ENCODE measurements at places on chromosomes 2 and 18.

GRCh38 chr2:234298918-234299317 is 198.0 kb downstream of the ARL4C start:
- no peak for DNase-seq

DNA sequence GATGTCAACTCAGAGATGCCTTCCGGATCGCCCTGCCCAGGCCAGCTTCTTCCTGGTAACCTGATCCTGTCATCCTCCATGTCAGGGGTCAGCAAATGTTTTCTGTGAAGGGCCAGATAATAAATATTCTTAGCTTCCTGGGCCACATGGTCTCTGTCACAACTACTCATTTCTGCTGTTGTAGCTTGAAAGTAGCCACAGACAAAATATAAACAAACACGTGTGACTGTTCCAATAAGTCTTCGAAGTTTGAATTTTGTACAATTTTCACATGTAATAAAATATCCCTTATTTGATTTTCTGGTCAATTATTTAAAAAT is 35.8 kb downstream of the ANXA4 start:
- no peak for DNase-seq

- no peak for DNase-seq
Measured at GRCh38 chr2:45595721-45596435, 15.2 kb downstream of the SRBD1 start.

- DNase-seq: no peak
Measured at GRCh38 chr2:33735096-33735495, 136.0 kb upstream of the FAM98A start.

DNA sequence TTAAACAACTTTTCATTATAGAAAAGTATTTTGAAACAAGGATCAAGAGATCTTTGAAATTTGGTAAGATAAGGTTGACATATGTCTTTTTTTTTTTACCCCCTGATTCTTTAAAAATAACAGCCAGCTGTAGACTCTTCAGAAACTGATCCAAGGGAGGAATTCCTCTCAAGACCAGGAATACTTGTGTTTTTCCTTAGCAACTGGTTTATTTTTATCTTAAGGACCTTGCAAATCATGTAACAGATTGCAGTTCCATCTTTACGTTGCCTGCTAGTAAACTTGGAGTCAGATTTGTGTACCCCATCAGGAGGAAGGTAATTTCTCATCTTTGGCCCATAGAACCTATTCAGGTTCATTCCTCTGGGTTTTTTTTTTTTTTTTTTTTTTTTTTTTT is 71.6 kb downstream of the BOLA3 start:
- no peak for DNase-seq

GRCh38 chr18:72063001-72063400 is 481.1 kb downstream of the CBLN2 start:
- no peak for DNase-seq

DNA sequence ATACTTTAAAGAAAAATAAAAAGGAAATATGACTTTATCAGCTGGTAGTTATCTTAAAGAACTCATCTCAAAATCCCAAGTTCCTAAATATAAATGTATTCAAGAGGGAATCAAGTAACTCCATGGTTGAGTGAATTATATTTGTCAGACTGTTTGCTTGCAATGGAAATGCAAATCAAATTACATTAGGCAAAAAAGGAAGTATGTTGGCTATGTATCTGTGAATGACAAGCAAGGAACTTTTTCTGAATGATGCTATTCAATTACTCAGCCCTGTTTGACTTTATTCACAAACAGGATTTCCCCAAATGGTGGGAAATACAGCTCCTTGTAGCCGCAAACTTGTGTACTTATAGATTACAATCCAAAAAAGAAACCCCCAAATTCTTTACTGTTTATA is 309.1 kb downstream of the ARL6IP6 start:
- no peak for DNase-seq

DNA sequence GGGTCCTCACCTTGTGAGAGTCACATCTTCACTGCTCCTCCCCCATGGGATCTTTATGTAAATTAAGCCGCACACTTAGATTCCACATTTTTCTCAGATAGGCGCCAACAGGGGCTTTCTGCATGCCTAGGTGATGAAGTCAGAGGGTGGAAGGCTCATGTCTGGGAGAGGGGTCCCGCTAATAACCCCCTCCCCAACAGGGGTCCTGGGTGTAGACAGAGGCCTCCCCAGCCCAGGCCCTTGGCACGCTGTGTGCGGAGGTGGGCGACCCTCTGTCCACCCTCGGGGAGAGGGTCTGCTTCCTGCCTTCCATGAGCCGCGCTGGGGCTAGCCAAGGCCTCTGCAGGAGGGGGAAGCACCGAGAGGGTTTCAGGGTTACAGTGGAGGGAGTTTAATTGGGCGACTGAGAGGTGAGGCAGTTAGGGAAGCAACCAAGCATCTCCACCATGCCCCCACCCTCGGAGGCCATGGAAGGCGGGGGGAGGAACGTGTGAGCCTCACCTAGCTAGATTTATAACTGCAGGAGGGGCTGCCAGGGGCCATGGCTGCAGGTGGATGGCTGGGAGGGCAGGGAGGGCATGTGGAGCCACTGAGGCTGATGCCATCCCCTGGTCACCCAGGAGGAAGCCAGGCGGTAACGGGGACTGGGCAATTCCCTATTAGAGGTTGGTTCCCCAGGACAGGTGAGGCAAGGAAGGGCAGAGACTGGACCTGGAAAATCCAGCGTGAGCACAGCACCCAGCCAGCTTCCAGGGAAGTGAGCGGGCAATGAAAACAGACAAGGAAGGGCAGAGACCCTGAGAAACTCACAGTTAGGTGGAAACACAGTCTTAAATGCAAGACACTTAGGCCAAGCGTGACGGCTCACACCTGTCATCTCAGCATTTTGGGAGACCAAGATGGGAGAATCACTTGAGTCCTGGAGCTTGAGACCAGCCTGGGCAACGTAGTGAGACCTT is 7.7 kb upstream of the PXDN start:
- DNase-seq: no peak

GRCh38 chr2:36406296-36406695 is 50.7 kb downstream of the CRIM1 start:
- no peak for DNase-seq

DNA sequence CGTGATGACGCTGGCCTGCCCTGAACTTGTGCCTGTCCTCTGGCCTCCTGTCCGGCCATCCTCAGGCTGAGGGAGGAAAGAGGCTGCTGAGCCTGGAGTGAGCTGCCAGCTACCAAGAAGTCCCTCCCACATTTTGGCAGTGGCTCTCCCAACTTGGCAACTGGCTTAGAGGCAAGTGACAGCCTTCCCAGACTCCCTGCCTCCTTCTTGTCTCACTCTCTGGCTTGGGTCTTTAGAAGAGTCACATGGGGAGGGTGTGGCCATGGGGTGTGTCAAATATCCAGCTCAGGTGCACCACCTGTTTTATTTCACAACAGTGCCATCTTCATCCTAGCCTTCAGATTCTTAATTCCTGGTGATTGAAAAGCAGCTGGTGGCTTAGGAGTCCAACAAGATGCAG is 222.9 kb downstream of the PRKCE start:
- no peak for DNase-seq

GRCh38 chr2:79774016-79774415 is 261.2 kb downstream of the CTNNA2 start:
- no peak for DNase-seq

DNA sequence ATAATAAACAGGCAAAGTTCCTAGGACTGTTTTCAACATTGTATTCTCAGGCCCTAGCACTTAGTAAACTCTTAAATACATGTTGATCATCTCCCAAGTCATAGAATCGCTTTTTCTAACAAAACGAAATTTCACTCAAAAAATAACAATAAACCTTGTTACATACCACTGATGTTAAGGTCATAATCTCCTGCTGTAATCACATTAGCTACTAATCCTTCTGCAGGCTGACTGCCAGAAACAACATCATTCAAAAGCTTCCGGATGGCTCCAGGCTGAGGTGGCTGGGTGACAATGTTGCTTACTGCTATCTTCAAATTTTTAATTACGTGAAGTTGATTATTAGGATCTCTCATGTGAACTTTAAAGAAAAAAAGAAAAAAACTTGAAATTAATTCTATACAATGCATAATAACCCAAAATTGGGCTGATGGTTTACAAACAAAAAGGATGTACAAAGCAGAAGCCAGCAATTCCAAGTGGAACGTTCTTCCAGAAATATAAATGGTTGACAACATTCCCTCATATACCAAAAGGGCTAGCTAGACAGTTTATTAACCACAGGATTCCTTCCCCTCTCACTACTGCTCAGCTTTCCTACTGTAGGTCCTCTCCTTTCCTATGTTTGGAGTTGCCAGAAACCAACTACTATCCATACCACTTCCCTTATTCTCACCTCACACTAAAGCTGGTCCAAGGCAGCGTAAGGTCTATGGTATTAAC is 11.6 kb downstream of the TRAPPC8 start:
- DNase-seq: no peak

- DNase-seq: no peak
Measured at GRCh38 chr2:170086117-170086688, 91.7 kb upstream of the MYO3B start.

DNA sequence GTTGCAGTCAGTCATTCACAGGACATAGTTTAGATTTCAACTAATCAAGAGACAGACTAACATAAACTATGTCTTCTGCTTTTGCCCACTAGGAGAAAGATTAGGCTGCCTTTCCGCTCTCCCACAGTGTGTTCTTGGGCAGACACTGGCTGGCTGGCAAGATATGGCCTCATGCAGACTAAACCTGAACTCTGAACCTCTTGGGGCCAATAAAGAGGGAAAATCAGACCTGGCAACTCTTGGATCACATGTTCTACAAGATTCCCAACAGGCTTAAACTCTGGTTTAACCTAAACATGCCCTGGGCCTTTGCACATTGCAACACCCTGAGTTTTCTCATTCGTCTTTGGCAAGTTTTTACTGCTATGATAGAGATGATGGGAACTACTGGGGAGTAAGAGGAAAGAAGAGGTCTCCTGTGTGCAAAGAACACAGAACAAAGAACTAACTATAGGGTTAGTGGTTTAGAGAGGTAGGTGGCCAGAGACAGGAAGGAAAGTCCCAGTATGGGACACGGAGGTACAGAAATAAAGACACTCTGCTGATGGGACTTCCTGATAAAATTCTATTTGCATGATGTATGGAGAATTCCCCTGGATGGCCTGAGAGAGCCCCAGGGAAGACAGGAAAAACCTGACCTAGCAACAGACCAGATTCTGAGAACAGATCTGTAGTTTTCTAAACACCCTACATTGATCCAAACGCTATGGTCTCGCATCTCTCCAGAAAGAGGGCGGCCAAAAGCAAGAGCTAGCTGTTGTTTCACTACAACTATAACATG is 2.0 kb upstream of the ATRAID start:
- no peak for DNase-seq

DNA sequence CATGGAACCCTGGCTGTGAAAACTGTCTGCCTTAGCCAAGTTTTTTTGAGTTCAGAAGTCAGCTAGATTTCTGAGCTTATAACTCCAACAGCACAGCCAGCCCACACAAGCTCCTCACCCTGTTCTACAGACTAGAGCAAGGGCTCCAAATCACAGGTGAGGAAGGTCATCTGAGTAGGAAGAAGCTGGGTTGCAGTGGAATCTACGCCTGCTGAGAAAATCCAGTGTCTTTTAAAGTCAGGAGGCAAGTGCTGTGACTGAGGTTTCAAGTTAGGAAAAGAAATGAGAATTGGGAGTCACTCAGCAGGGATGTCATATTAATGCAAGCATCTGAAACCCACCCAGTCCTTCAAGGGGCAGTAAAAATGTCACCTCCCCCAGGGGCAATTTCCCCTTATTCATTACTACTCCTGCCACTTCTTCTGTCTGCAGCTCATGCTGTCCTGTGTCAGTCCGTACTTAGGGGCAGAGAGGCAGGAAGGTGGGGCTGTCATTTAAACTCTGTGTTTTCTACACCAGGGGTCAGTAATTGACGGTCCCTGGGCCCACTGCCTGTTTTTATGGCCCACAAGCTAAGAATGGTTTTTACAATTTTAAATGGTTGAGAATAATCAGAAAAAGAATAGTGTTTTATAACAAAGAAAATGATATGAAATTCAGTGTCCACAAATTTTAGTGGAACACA is 551.1 kb downstream of the BCL11A start:
- no peak for DNase-seq

GRCh38 chr2:62631160-62632085 is 74.1 kb upstream of the EHBP1 start:
- DNase-seq: no peak

GRCh38 chr2:23824777-23825212 is 102.1 kb downstream of the ATAD2B start:
- DNase-seq: peak; percentile 54

- peak; percentile 16 for DNase-seq
Measured at GRCh38 chr2:145751629-145752028, 1231.7 kb upstream of the ZEB2 start.

DNA sequence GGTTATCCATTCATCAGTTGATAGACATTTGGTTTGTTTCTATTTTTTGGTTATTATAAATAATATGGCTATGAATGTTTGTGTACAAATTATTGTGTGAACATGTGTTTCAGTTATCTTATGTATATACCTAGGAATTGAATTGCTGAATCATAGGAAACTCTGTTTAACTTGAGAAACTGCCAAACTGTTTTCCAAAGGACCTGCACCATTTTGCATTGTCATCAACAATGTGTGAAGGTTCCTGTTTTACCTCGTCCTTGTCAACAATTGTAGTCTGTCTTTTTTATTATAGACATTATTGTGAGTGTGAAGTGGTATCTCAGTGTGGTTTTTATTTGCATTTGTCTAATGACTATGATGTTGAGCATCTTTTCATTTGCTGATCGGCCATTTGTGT is 17.1 kb downstream of the PDK1 start:
- no peak for DNase-seq

- DNase-seq: no peak
Measured at GRCh38 chr18:59697236-59697932, at the start of gene CCBE1. Gene CCBE1 (minus strand): TSS chr18:59697423.

GRCh38 chr2:186422226-186422625 is 63.8 kb upstream of the ZC3H15 start:
- DNase-seq: no peak

DNA sequence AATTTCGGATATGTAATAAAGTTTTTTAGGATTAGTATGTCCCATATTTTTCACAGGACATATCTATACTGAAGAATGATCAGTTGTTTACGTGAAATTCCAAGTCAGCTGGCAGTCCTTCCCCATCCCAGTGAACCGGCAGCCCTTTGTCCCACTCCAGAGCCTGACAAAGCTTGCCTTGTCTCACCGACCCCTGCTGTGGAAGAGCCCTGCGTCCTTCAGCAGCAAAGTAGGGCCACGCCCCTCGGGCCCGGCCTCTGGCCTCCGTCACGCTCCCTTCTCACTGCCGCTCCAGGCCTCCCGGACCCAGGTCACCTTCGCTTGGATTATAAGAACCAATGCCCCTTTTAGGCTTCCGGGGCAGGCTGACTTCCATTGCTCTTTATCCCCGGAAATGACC is 89.8 kb upstream of the TGIF1 start:
- DNase-seq: no peak

All from CD4-positive, alpha-beta T cell treated with Interleukin-4 for 4 hours (primary cell).